Skeletal muscle cell (primary cell): ENCODE measurements at places on chromosomes 2 and 18.

- DNase-seq: no peak
Measured at GRCh38 chr2:239585422-239585821, 184.6 kb upstream of the HDAC4 start.

DNA sequence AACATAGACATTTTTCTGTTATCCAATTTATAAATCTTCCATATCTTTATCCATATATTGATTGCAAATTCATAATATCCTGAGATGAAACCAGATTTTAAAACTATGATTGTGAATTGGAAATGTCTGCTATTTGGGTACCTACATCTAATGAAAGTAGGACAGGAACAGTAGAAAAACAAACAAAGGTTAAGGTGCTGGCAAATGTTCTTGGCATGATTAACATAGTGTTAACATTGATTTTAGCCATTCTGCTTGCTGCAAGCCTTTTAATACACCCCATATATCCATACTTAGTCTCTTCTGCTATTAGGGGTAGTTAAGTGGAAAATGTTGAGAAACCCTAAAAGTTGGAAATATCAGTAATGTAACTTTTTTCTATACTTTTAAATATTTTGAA, 152.0 kb downstream of the KCNJ3 start:
- DNase-seq: no peak

GRCh38 chr18:61569176-61569892, 236.1 kb downstream of the CDH20 start:
- DNase-seq: peak; percentile 60

DNA sequence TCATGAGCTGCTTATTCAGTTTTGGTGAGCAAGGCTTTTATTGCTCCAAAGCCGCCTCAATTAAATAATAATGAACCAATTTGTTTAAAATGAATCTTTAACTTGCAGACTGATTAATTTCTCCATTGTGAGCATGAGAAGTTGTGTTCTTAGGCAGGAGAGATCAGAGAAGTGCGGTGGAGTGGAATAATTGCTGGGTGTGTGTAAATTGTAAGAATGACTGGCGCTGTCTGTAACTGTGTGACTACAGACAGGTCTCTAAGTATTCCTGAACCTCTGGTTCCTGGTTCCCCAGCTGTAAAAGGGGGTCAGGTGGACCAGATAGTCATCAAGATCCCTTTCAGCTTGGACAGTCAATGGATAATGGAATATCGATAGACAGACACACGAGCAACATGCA, 98.0 kb upstream of the EFEMP1 start:
- no peak for DNase-seq

GRCh38 chr2:31785876-31786275, 205.1 kb upstream of the SRD5A2 start:
- DNase-seq: no peak

GRCh38 chr2:236862526-236862925, 223.2 kb upstream of the COPS8 start:
- no peak for DNase-seq

GRCh38 chr2:44367591-44367990, 5.8 kb downstream of the CAMKMT start:
- no peak for DNase-seq

- DNase-seq: no peak
Measured at GRCh38 chr2:127400533-127400896, 12.7 kb upstream of the MAP3K2 start.

GRCh38 chr18:65938592-65939372, 188.0 kb downstream of the CDH7 start:
- DNase-seq: no peak

DNA sequence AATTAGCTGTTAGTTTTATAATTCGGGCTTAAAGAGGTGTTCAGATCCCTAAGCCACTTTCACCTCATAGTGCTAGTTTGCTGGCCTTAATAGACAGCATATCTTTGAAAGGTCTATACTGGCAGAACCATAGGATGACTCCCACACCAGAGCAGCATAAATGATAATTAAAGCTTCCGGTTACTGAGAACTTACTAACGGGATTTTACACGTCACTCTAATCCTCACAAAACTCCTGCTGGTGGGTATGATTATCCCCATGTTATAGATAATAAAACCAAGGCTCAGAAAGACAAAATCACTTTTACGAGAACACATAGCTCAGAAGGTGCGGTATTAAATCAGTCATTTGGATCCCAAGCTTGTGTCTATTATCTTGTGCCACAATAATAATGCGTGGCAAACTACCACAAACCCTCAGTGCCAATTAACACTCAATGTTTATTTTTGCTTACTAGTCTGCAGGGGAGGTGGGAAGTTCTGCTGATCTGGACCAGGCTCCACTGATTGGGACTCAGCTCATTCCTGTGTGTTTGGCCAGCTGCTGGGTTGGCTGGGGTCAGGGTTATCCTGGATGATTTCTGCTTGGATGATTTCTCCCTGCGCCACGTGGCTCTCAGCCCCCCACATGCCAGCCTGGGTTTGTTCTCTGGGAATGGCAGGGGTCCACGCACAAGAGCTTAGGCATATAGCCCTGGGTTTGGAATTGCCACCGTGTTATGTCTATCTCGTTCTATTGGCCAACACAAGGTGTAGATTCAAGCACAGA, 62.3 kb downstream of the TRIB2 start:
- no peak for DNase-seq

GRCh38 chr2:104620801-104621200, 233.1 kb upstream of the POU3F3 start:
- no peak for DNase-seq

GRCh38 chr2:204364860-204365535, 180.3 kb upstream of the PARD3B start:
- DNase-seq: no peak

- DNase-seq: no peak
Measured at GRCh38 chr2:196435189-196435588, 204.3 kb upstream of the CCDC150 start.

DNA sequence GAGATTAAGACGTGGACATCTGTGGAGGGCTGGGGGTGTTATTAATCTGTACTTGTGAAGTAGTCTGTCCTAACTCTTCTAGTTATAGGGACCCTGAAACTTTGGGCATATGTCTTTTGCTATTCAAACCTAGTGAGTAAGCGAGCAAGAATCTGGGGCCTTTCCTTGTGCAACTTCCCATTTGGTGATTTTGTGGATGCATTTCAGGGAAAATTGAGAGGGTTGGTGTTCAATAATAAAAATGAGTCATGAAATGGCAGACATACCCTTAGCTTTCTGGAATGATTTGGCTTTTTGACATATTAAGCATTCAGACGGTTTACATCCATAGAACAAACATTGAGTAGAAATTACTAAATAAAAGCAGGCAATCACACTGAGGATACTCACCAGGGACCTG, 17.0 kb downstream of the COL4A4 start:
- peak; percentile 38 for DNase-seq

DNA sequence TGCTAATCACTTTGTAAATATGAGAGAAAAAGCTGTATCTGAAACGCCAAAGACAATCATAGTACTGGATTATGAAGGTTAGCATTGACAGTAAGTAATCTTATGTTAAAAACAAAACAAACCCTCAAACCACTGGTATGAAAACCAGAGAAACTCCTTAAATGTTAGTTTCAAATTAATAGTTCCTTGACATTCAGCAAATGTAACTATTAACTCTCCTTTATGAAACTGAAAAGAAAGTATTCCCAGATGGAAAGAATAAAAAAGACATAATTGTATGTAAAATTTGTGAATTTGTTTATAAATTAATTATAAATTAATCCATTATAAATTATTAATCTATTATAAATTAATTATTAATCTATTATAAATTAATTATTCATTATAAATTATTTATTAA, 12.3 kb downstream of the FASTKD1 start:
- no peak for DNase-seq

DNA sequence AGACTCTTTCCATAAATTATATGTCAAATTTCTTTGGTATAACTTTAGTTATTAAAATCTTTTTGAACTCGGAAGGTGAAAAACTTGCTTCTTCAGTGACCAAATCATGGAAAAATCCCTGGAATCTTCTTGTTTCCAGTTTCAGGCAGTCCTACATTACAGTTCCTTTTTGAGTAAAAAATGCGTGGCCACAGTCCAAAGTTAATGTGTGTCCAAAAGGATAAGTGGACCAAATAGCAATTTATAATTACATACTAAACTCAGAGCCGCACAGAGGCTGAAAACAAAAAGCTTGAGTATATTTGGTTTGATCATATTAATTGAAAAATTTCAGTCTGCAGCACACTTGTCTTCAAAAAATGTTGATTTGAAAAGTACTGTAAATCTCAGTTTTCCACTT, 28.4 kb upstream of the DYNC2LI1 start:
- no peak for DNase-seq

- peak; percentile 14 for DNase-seq
Measured at GRCh38 chr18:9333441-9334328, 888 bp upstream of the TWSG1 start.
